ENCODE measurements at places on chromosomes 3 and 15.

DNA sequence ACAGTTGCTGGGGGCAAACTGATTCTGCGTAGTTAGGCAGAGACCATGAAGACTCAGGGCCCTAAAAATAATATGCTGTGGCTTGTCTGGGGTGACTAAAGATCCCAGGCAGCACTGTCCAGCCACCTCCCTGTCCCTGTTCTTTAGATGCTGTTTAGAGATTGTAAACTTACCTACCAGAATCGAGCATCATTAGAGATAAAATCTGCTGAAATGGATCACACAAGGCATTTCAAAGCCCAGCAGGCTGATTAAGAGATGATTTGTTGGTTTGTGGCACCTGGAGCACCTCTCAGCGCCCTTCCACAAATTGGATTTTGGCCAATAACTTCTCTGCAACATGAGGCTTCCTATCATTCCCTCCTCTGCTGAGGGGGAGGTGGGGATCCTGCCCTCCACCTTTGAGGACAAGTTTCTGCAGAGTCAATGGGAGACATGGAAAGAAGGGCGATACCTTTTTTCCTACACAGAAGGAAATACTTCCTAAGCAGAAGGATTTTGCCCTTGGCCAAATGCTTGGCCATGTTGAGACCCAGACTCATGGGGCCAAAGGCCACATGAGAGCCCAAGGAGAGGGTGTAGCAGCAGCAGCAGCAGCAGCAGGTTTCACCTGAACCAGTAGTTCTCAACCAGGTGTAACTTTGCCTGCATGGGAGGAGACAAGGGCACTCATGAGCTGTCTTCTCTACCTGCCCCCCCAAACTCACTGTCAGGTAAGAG is 37.5 kb downstream of the SEMA5B start:
- DNase-seq, result no peak

DNA sequence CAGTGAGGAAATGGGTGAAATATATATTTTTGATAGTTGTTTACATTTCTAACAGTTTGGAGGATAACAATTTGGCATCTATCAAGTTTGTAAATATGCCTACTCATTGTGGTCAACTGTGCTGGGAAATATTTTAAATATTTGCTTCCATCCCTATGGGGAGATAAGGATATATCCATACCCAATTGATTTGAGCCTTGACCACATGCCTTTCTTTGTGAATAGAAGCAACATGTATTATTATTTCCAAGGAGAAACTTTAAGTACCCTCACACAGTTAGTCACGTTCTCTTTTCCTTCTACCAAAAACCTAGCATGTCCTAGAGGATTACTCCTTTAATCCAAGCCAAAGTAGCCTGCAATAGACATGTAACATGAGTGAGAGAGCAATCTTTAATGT is 245.4 kb upstream of the CBLB start:
- DNase-seq, result no peak

- no peak for DNase-seq
Measured at GRCh38 chr3:5798809-5799208, 611.3 kb downstream of the EDEM1 start.

DNA sequence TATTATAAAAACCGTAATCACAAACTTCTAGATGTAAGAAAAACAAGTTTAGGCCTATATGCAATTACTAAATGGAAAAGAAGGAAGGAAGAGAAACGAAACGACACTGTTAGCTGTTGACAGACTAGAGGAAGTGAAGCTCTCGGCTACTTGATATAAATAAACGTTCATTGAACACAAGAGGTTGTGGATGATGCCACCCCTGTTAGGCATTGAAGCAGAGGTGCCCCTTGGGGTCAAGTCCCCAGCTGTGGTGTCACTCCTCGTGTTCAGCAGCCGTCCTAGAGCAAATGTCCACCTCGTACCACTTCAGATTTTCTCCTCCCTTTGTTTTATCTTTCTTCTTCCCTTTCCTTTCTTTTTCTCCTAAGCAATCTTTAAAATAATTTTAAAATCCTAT is 146.5 kb upstream of the UBE2E1 start:
- no peak for DNase-seq

DNA sequence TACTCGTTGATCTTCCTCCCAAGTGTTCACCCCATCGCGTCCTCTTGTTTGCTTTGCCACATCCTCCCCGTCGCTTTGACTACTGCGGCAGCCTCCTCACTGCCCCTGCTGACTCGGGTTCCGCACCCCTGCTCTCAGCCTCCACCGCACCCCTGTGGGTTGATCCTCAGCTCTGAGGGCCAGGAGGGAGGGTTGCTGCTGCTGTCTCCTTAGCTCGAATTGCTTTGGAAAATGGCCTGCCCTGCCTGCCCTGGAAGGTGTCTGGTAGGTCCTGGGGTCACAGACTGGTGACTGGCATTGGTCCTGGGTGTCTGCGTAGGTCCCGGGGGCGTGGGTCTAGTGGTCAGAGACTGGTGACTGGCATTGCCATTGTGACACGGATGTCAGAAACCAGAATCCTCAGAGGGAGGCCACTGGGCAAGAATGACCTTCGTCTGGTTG is 9.4 kb downstream of the MUC4 start:
- DNase-seq, result no peak

DNA sequence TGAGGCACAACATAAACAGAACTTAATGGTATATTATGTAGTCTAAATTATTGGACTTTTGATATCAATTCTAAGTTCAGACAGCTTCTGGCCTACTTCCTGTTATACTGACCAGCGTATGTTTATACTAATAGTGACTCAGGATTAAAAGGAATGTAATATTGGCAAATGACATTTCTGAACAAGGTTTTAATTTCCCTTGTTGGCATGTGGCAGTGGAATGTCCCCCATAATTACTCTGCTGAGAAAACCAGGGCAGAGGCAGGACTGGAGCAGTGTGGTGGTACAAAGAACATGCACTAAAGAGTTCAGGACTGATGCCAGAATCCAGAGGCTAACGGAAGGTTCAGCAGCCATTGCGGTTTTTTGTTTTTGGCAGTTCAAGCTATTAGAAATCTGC is 184.0 kb downstream of the KCNAB1 start:
- no peak for DNase-seq

DNA sequence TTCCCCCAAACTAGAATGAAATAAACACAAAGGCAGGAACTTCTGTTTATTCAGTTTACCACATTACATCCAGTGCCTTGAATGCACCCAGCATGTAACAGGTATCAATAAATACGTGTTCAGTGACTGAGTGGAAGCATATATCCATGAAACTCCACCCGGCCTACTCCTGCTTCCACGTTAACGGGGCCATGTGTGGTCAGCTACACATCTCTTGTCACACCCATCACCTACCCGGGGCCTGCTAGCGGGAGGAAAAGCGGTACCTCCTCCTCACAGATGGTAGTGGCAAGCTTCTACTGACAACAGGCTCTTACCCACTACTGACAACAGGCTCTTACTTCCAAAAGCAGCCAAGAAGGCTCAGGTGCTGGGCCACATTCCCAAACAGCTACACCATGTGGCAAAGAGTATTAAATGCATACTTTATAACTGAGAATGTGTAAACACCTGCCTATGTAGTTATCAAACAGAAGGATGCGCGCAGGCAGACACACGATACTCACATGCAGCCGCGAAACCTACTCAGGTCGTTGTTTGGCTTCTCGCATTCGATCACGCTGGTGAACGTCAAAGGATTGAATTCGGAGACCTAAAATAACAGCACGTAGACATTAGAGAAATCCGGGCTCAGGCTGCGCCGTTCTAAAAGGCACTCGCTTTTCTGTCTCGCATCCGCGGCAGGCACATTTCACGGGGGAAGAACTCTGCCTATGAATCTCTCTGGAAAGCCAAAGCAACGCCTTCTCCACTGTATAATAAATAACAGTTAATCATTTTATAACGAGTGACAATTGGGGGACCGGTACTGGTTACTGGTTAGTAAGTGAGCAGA is 127.4 kb downstream of the ATP10A start:
- DNase-seq, result no peak

DNA sequence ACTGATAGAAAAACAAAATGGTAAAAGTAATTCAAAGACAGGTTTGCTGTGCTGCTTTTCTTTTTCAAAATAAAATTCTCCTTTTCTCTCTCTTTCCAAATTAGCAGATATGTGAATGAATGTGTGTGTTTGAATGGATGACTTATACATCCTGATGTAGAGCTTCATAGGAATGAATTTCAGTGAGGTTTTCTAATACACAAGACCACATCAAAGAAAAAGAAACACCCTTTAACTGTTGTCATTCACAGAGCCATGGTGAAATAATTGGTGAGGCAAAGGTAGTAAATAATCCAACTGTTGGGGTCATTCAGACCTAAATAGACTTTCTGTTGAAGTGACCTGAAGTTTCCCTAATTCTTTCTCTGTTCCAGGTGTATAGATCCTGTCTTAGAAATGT is 139.1 kb upstream of the ZPLD1 start:
- no peak for DNase-seq

- no peak for DNase-seq
Measured at GRCh38 chr3:28645149-28645548, 296.5 kb upstream of the AZI2 start.

DNA sequence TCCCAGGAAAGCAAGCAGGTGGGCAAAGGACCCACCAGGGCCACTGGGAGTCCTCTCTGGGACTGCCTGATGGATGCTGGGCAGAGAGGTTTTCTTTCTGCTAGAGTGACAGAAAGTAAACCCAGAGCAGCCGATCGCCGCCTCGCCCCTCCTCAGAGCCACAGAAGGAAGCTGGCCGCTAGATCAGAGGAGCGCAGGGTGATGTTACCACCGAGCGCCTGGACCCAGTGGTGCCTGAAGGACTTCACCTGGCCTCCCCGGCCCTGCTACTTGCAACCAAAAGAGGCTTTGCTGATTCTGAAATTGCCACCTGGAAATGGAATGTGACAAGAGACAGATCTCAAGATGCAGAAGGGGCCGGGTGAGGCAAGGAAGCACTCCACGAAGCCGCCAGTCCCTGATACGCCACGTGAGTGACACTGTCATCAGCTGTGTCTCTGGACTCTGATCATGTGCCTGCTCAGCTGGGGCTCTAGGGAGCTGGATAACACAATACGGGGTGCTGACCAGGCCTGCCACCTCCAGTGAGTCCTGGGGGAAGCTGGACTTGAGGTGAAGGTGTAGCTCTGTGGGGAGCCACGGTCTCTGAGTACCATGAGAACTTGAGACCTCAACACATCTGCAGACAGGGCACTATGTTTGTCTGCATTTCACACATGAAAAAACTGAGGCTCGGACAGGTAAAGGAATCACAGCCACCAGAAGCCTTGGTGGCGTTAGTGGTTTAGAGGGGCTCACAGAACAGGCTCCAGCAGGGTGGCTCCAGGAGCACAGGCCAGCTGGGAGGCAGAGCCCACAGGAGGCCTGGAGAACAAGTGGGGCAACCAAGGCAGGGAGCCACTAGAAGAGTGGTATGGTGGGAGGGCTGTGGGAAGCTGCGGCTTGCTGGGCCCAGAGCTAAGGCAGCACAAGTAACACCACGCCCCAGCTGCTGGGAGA is 137.9 kb upstream of the PRR20G start:
- no peak for DNase-seq

GRCh38 chr3:73448761-73449301 is 175.9 kb downstream of the PDZRN3 start:
- no peak for DNase-seq

DNA sequence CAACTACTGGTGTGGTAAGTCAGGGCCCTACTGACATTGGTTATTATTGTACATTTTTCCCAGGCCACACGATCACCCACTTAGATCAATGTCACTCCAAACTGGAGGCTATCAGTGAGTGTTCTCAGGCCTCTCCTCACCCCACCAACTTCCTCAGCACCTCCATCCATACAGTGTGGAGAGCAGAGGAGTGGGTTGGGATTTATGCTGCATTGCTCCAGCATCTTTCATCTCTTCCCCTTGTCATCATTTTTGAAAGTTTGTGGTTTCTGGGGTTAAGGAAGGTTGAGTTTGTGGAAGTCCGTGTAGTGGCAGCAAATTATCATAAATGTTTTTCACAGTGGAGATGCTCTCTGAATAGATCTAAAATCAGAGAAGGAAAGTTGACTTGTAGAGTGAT is 60.2 kb downstream of the TLNRD1 start:
- no peak for DNase-seq

- no peak for DNase-seq
Measured at GRCh38 chr15:77513226-77513625, 92.5 kb downstream of the HMG20A start.

- DNase-seq, result no peak
Measured at GRCh38 chr3:4548780-4549179, 55.6 kb downstream of the ITPR1 start.

- no peak for DNase-seq
Measured at GRCh38 chr3:143421556-143421955, 302.0 kb downstream of the CHST2 start.

- no peak for DNase-seq
Measured at GRCh38 chr3:10779293-10779805, 36.7 kb upstream of the SLC6A11 start.

- no peak for DNase-seq
Measured at GRCh38 chr3:147407114-147407497, 763 bp upstream of the ZIC4 start.

- DNase-seq, result no peak
Measured at GRCh38 chr15:39478996-39479395, 101.9 kb upstream of the THBS1 start.

GRCh38 chr3:64992530-64993285 is 304.9 kb upstream of the ADAMTS9 start:
- no peak for DNase-seq

GRCh38 chr3:194274424-194275085 is 76.6 kb downstream of the CPN2 start:
- no peak for DNase-seq

DNA sequence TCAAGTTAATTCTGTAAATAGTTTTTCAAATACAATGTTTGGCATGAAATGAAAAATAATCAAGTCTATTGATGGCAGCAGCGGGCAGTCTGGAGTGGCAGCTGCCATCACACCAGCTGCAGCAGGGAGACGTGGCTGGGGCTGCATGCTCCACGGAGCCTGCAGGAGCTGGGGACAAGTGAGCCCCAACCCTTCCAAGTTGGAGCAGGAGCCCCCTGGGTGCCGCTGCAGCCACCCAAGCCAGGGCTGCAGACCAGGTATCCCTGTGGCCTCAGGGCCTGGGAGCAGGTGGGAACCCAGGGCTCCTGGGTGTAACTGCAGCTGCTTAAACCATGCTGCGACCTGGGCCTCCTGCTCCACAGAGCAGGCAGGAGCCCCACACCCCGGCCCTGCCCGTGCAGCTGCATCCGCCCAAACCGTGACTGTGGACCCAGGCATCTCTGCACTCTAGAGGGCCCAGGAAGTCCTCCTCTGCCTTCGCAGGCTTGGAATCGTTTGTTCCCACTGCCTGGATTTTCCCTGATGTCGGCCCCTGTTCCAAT is 257.4 kb downstream of the PLOD2 start:
- DNase-seq, result no peak

DNA sequence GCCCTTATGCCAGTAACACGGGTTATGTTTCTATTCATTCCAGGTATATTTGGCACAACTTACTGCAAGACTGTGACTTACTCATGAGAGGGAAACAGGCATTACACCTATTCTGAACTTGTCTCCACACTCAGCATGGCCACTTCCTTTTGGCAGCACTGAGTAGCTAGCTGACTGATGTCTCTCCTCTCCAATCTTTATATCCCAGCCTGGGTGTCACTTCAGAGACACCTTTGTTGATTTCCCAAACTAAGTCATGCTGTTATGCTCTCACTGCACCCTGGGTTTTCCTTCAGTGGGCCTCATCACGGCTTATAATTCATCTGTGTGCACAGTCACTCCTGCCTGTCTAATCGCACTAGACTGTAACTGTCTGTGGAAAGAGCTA is 114.8 kb downstream of the MYLK start:
- DNase-seq, result no peak

- no peak for DNase-seq
Measured at GRCh38 chr3:45506084-45506483, 88.5 kb upstream of the LIMD1 start.
